Ecto neural progenitor cell (in vitro differentiated cells): ENCODE measurements at places on chromosomes 7 and 10.
A peak's percentile ranks its signal among the peaks of the same experiment; 100 is the strongest.

DNA sequence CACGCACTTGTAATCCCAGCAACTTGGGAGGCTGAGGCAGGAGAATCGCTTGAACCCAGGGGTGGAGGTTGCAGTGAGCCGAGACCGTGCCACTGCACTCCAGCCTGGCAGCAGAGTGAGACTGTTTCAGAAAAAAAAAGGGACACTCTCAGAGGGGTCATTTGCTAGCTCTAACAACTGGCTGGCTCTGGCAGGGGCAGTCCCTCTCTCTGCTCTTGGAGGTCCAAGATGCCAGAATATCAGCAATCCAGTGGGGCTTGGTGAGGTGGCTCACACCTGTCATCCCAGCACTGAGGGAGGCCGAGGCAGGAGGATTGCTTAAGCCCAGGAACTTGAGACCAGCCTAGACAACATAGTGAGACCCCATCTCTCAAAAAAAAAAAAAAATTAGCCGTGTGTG lies 2.5 kb upstream of the PILRA start:
- no peak for DNase-seq

DNA sequence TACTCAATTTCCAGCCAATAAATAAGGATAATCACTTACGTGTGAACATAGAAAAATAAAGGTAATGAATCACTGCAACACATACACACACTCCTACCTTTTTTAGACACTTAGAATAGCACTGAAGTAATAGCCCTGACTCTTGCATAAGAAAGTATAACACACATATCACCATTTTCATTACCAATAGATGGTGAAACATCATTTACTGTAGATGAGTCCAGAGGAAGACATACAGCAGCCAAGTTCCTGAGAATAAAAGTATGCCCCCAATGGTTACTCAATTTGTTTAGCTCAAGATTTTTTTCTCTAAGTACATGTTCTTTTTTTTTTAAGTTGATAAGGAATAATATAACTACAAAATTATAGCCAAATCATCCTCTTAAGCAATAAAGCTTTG lies 316.3 kb downstream of the PARD3 start:
- no peak for DNase-seq

DNA sequence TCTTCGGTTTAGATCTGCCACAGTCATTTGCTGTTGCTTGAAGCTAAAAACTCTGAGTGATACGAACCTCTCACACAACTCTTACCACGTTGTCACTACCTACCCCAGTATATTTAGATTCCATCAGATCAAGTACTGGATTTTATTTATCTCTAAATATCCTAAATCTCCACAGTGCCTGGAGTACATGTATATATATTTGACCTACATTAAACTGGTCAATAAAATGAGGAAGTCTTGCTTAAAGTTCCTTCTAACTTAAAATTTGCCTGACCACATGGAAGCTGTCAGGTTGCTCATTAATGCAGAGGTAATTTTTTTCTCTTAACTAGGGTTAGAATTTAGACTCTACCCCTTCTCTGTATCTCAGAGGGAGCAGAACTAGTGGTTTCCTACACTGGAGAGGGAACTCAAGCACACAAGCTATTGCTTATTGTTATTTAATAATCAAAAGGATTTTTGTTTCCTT lies 3.1 kb upstream of the MACC1 start:
- no peak for DNase-seq

DNA sequence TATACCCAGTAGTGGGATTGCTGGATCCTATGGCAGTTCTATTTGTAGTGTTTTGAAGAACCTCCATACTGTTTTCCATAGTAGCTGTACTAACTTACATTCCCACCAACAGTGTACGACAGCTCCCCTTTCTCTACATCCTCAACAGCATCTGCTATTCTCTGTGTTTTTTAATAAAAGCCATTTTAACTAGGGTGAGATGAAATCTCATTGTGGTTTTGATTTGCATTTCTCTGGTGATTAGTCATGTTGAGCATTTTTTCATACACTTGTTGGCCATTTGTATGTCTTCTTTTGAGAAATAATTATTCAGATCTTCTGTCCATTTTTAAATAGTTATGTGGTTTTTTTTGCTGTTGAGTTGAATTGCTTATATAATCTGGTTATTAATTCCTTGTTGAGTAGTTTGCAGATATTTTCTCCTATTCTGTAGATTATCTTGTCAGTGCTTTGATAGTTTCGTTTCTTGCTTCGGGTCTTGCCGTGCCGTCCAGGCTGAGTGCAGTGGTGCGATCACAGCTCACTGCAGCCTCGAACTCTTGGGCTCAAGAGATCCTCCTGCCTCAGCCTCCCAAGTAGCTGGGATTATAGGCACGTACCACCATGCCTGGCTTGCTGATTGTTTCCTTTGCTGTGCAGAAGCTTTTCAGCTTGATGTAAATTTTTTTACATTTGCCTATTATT lies 12.0 kb downstream of the MTG1 start:
- no peak for DNase-seq

DNA sequence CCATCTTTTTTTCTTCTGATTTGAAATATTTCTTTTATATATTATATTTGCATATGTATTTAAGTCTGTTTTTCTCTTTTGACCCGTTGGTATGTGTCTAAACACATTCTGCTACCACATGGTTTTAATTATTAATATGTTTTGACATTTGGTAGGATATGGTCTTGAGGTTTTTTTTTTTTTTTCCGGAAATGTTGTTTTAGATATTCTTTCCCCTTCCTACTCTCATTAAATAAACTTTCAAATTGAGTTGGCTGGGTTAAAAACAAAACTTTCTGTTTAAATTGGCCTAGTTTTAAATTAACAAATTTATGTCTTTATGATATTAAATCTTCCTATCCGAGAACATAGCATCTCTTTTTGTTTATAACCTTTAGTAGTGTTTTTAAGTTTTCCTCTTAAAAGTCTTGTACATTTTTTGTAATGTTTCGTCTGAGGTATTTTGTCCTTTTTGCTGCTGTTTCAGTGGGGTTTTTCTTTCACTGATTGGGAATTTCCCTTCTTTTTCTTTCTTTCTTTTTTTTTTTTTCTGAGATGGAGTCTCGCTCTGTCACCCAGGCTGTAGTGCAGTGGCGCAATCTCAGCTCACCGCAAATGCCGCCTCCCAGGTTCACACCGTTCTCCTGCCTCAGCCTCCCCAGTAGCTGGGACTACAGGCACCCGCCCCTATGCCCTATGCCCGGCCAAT lies 25.4 kb downstream of the STAM start:
- DNase-seq, result no peak

- DNase-seq, result no peak
Observed at GRCh38 chr7:12553416-12553815, 17.1 kb upstream of the SCIN start.

DNA sequence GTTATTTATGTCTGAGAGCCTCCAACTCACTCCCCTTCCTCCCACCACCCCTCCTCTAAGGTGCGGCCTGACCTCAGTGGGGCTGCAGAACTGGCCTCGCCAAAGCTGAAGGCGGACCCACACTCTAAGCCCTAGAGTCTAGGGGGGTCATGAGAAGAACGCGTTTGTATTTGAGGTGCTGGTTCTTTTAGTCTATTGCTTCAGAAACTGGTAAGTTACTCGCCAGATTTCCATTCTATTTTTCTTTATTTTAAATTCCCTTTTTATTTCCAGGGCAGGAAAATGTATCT lies 357.5 kb downstream of the DNAJB6 start:
- DNase-seq, result no peak

DNA sequence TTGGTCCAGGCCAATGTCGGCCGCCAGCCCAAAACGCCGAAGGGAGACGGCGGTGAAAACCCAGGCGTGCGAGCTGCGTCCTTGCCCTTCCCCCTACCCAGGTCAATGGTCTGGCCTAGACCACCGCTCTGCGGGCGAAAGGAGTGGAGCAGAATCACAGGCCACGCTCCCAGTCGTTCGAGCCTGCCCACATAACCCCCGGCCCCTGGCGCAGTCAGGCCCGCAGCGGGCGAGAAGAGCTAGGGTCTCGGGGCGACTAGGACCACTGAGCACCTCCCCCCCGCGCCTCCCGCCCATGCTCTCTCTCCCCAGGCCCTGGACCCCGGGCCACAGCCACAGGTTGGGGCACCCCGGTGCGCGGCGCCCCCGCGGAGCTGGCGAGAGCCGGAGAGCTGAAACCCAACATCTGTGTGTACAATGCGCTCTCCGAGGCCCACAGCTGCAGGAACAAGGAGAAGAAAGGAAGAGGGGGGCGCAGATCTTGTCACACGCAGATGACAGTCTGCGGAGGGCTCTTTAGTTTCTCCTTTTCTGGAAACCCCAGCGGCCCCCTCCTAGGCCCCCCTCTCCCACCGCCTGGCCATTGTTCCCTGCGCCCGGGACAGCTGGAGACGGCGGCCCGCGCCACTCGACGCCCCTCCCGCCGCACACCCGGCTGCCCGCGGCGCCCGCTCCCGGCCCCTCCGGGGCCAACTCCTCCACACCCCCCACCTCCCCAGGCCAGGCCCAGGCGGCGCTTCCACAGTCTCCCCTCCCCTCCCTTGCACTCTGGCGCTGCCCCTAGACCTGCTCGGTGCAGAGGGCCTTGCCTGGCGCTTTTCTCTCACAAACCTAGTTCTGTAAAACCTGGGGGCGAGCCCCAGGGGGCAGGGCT lies 355.0 kb downstream of the DNAJB6 start:
- DNase-seq, result peak; percentile 73

GRCh38 chr10:78224602-78225001 lies 190.9 kb downstream of the RPS24 start:
- no peak for DNase-seq

- peak; percentile 42 for DNase-seq
Observed at GRCh38 chr7:151454305-151454704, 14.4 kb upstream of the CRYGN start.

- no peak for DNase-seq
Observed at GRCh38 chr7:2608921-2609411, 22.8 kb upstream of the TTYH3 start.

DNA sequence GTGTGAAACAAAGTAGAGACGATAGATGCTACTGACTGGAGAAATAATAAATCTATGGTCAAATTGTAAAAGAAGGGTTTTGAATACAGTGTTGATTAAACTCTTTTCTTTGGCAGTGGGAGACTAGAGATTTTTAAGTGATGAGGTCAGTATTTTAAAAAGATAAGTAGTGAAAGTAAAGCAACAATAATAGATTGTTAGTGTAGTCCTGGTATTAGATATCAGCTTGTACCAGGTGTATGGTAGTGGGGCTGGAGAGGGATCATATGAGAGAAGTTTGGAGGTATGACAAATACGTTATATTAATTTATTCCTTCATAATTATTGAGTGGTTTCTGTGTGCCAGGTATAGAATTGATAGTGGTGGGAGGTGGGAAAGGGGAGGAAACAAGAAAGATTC lies 25.2 kb downstream of the PHTF2 start:
- DNase-seq, result no peak

DNA sequence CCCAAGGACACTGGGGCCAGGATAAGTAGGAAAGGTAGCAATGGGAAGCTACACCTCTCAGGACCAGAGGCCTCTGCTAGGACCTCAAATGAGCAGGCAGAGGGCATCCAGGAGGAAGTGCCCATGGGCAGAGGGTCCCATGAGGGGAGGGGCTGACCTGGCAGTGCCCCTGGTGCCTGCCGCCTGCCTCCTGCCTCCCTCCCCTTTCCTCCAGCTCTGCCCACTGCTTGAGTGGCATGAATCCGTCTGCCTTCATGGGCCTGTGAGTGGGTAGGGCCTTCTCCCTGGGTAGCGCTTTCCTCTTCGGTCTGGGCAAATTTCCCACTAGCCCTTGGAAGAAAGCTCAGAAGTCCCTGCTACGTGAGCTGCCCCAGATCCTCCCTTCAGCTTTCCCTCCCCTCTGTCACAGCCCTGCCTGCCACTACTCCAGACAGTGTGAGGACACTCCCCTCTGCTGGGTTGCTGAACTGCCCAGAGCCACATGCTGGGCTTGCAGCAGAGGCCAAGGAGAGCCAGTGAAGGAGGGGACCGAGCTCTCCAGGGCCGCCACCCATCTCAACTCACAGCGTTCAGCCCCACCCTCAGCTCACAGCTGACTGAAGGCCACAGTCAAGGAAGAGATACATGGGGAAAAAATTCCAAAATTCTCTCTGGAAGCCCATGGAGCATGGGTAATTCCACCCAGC lies 141.4 kb downstream of the ARHGAP22 start:
- peak; percentile 52 for DNase-seq

GRCh38 chr7:19060761-19061259 lies 56.6 kb downstream of the TWIST1 start:
- no peak for DNase-seq

GRCh38 chr7:111089822-111090426 lies 1.0 kb upstream of the LRRN3 start:
- no peak for DNase-seq

- no peak for DNase-seq
Observed at GRCh38 chr10:112532956-112533355, 85.9 kb downstream of the VTI1A start.
